ENCODE measurements at places on chromosomes 4 and X. TPM values are rescaled to one million over a fixed set of nuclear protein-coding genes. Genes with fewer than 3 reads are reported as not detected.

DNA sequence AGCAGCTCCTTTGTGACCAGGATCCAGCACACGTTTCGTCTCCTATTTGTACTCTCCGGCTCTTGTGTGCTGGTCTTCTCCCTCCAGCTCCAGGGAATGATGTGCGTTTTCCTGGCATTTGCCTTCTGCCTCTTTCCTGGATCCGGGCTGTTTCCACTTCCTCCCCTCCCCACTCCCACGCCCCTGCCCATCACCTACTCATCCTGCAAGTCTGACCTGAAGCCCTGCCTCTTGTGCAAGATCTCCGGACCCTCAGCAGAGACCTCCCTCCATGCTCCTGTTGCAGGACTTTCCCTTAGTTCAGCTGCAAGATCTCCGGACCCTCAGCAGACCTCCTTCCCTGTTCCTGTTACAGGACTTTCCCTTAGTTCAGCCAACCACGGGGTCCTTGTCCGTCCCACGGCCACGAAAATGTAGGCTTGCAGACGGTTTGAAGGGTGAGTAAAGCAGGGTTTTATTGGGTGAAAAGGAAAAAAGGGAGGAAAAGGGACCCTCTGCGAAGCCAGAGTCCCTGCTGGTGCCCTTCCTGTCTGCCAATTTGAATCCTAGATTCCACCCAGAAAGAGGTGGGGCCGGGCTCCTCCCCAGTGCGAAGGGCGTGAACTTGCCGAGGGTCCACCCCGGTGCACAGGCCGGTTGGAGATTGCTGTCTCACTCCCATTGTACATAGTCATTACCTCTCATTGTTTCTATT lies 74.4 kb upstream of the IRF2 start:
- no peak for DNase-seq

- DNase-seq = peak; percentile 13
Observed at GRCh38 chrX:101287402-101287801, 3.7 kb downstream of the TAF7L start.

GRCh38 chr4:26083987-26084386 lies 170.0 kb downstream of the SMIM20 start:
- DNase-seq = no peak

- DNase-seq = no peak
Observed at GRCh38 chrX:41846714-41847113, 76.6 kb downstream of the CASK start.

GRCh38 chr4:89000844-89001360 lies 56.1 kb downstream of the FAM13A start:
- DNase-seq = no peak

- DNase-seq = no peak
Observed at GRCh38 chr4:1218634-1219565, 30.0 kb downstream of the CTBP1 start.

- DNase-seq = peak; percentile 19
Observed at GRCh38 chrX:100863326-100863864, 10.8 kb downstream of the NOX1 start.

GRCh38 chr4:41880840-41881831 lies 54.1 kb upstream of the TMEM33 start:
- no peak for DNase-seq

GRCh38 chr4:142091085-142091513 lies 454.7 kb downstream of the IL15 start:
- DNase-seq = no peak

GRCh38 chr4:163688856-163689255 lies 194.4 kb downstream of the TMA16 start:
- DNase-seq = no peak

DNA sequence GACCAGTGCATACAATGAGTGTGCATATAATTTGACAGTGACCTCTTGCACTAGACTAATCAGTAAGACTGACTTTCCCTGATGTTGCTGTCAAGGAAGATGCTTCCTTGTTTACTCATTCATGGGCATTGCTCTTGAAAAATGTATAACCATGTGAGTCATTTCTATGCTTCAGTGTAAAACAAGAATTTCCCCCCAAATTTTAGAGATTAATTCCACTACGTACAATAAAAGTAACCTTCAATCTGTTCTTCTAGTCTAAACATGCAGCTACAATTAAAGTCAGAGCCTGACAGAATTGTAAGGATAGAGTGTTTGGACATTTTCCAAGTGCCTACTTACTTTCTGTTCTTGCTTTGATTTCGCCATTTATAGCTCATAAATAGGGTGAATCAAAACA lies 935.7 kb downstream of the RAPGEF2 start:
- no peak for DNase-seq

DNA sequence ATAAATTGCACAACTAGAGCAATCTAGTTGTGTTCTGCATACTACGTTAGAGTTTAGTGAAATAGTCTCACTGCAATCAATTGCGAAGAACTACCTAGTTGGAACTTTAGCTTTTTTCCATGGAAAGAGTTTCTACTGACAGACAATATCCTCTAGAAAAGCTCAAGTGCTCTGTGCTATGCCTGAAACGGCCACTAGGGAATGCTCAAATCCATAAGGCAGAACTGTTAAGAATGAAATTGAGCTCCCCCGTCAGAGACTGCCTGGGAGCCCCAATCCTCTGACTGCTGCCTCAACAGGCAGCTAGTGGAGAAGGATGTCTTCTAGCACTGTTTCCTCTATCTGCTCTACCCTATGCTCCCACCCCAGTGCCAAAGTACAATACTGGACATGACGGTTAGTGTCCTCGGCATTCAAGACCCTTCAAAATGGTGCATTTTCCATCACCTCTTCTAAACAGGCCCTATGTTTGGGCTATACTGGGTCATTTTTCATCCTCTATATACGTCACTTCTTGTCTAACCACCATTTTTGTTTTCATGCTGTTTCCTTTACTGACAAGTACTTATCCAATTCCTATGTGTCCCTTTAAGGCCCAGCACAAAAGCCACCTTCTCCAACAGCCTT lies 35.3 kb downstream of the FRMD7 start:
- DNase-seq = peak; percentile 50

- DNase-seq = peak; percentile 53
Observed at GRCh38 chr4:69054578-69055200, 41.6 kb upstream of the UGT2B7 start.

DNA sequence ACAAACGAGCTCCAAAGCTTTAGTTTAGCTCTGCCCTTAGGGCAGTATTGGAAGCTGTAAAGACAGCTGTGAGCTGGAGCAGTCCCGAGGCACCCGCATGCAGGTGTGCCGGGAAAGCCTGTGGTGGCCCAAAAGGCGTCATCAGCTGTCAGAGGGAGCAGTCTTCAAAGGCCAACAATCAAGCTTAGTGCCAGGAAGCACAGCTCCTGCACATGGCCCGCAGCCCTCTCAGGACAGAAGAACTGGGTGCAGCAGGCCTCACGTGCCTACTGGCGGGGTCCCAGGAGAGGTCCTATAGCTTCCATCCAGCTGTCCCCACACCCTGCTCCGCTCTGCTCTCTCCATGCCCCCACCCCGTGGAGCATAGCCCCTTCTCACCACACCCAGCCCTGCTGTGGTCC lies 92.2 kb upstream of the TRIM2 start:
- no peak for DNase-seq

DNA sequence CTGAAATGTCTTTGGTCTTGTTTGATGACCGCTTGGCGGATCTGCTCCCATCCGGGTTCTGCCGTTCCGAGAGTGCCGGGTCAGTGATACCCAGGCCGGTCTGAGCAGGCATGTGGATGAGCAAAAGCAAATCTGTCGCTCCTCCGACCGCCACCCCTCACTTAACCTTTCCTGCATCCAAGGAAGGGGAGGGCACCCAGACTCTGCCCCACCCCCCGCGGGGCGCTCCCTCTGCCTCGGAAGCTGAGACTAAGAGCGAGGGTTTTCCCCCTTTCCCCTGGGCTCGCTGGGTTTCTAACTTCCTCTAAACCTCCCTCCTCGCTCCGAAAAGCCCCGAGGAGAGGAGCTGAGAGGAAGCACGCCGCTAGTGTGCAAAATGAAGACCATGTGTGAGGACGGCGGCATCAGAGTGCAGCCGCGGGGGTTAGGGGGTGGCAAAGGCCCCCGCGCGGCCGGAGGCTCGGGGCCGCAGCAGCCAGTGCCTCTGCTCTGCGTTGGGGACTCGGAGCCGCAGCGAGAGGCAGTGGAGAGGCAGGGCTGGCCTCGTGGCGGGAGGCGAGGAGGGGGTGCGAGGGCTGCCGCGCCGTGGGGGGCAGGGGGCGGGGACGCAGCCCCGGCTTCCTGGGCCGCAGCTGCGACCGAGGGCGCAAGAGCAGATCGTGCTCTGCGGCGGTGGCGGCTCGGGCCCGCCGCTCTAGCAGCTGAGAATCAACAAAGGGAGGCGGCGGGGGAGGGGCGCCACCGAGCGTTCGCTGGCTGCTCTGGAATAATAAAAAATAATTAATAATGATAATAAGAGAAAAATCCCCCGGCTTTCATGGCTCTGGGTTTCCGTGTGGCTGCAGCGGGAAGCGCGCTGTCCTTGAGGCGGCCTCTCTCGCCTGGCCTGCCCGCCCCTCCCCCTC lies 55.8 kb upstream of the BCOR start:
- DNase-seq = peak; percentile 55

DNA sequence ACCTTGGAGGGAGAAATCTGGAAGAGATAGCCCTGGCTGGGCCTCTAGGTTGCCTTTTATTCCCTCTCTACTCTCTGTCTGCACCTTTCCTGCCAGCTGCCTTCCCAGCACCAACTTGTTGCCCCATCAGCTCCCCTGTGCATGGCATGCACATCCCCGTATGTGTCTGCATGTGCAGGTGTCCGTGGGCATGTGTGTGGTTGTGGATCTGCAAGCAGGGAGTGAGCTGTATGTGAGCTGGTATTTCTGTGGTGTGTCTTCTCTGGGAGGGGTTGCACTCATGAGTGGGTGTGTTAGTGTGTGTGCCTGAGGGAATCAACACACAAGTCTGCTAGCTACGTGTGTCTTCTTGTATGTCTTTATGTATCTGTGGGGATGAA lies 9.9 kb downstream of the L1CAM start:
- DNase-seq = no peak

DNA sequence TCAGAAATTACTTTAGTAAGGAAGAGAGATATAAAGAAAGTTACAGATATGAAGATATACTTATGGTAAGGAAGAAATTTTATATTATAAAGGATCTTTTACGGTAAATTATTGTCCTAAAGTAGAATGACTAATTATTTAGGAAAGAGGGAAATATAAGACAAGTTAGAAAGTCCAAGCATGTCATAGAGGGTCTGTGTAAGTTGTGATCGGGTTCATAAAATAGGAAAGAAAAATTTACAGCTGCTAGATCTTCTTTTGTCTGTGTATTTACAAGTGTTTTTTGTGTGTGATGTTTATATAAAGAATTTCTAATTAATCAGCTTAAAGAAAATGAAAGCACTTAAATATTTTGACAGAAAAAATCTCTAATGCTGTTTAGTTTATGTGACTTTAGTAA lies 1054.9 kb upstream of the DIAPH2 start:
- no peak for DNase-seq

- no peak for DNase-seq
Observed at GRCh38 chr4:114267976-114268375, 288.5 kb upstream of the ARSJ start.

GRCh38 chr4:63757929-63758328 lies 651.3 kb downstream of the TECRL start:
- no peak for DNase-seq

- no peak for DNase-seq
Observed at GRCh38 chr4:26108054-26108453, 194.0 kb downstream of the SMIM20 start.

DNA sequence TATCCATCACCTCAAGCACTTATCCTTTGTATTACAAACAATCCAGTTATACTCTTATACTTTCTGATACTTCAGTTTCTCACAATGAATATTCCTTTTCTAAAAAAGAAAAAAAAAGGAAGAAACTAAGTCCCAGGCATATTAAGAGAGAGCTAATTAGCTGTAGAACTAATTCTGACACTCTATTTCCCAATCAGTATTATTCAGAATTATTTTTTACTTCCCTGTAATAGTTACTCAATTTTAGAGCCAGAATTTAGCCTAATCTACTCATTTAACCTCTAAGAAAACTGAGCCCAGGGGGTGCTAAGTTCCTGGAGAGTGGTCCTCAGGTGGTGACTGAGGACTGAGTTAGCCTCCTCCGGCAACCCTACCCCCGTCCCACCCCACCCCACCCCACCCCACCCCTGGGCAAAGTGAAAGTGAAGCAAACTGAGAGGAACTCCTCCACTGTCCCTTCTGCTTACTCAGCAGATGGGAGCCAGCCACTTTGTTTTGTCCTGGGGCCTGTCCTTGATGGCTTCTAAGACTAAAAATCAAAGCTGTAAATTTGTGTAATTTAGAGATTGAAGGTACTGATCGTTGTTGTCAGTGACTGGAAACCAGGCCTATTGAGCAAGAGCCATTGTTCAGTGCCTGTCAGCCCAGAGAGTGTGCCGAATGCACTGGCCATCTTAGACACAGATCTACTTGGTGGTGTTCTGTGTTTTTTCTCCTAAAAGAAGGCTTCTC lies 162.1 kb downstream of the CBR4 start:
- DNase-seq = no peak

The NAA11 gene
- not detected for total RNA-seq

The PDE5A gene
- total RNA-seq = 29.7 TPM

The LRRC66 gene
- 1.9 TPM for total RNA-seq

The CD99L2 gene
- 35.2 TPM for total RNA-seq

The DCLK2 gene
- 14.0 TPM for total RNA-seq

The MSX1 gene
- 1.2 TPM for total RNA-seq

The SPINK2 gene
- 0.63 TPM for total RNA-seq

The HTRA3 gene
- total RNA-seq = 20.3 TPM

The MAGEA6 gene
- total RNA-seq = 0.26 TPM

The SUPT20HL2 gene
- not detected for total RNA-seq

All from mucosa of gallbladder (tissue), 1 donor.